HuH-7.5 (cell line): ENCODE measurements at places on chromosomes 5 and 9.

- DNase-seq: no peak
Observed at GRCh38 chr9:119701651-119702050, 332.4 kb upstream of the BRINP1 start.

DNA sequence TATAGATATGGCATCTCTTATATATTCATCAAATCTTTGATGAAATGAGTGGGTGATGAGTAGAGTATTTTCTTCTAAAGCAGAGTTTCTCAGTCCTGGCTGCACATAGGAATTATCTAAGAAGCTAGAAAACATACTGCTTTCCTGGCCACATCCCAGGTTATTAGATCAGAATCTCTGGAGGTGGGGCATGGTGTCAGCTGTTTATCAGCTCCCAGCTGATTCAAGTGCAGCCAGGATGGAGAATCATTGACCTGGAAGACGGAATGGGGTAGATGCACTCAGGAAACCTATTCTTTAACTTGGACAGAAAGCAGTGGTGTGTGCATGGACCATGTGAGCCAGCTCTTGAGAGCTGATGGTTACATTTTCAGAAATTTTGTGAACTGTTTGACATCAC is 108.1 kb upstream of the IL6ST start:
- DNase-seq: no peak

- DNase-seq: no peak
Observed at GRCh38 chr5:1743769-1744085, 55.9 kb downstream of the MRPL36 start.

DNA sequence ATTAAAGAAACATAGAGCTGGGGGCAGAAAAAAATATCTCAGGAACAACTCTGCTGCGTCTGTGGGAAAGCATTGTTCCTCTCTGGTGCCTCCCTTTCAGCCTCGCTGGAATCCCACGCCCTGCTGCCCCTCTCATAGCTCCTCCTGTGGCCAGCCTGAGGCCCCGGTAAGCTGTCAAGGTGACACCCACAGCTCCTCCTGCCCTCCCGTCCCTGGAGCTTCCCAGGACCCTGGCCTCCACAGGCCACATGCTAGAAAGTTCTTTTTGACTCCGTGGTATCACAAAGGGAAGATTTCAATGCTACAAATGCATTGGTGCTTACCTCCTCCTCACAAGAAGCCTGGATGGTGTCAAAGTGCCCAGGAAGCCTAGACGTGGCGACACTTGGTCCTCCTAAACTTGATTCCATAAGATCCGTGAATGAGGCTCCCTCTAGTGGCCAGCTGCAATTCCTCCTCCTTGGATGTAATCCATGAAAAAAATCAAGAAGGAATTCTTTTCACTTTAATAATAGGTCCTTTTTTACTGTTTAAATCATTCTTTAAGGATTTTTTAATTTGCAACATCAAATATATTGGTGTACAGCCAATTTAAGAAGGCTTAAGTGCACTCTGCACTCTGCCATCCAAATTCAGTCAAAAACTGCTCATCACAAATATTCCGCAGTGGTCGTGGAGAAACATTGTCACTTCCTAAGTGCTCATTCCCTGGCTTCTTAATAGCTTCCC is 104.9 kb downstream of the CFAP90 start:
- peak; percentile 23 for DNase-seq

GRCh38 chr9:95991326-95991725 is 115.8 kb downstream of the ERCC6L2 start:
- DNase-seq: no peak
